ENCODE measurements at places on chromosomes 1 and 21.
A peak's percentile ranks its signal among the peaks of the same experiment; 100 is the strongest.

- DNase-seq = peak; percentile 72
Measured at GRCh38 chr1:245956225-245956624, 550.9 kb downstream of the SMYD3 start.

DNA sequence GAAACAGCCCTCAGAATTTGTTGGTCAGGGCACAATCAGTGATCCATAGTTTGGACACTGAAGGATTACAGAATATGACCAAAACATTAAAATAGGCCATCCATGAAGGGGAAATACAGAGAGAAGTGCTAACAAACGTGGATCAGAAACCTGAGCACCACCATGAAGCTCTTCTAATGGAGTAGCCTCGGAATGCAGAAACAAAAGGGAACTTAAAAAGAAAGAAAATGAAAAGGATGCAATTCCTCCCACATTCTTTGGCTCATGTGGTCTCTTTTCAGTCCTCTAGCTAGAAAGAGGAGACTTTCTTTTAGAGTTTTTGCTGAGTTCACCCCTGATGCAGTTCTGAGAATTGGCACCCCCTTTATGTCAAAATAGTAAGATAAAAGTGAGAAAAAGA lies 989.8 kb upstream of the B3GALT2 start:
- DNase-seq = no peak

DNA sequence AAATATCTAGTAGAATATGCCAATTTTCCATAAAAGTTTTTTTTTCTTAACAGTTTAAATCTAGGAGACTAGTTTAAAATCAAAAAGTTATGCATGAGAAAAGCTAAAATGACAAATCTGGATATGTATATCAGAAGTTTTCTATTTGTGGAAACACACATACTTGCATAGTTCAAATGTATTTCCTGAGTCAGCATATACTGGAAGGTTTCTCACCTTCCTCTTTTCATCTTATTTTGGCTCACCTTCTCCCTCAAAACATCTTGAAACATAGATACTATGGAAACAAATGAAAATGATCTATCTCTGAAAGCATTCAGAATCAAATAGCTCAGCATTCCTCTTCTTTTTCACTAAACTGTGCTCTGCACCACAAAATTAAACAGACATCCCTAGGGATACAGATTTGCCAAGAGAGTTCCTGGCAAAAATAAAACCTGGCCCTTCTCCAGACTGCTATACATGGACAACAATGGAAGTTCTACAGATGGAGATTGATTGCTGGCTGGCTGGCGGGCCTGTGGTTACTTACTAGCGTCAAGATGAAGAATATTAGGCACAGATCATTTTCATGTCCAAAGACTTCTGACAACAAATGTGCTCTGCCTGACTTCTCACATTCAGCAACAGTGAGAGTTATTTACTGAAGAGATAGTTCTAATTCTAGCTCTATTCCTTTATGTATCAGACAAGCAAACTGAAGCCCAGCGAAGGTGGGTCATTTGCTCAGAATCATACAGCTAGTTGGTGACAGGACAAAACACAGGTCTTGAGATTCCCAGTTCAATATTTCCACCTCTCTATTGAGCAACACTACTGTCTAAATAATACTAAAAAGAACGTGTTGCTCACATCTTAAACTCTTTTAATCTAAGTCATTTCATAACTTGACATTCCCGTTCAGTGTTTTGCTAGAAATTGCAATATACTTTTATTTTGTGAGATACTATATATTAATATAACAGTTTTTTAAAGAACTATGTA lies 26.6 kb downstream of the DIPK1A start:
- DNase-seq = no peak

DNA sequence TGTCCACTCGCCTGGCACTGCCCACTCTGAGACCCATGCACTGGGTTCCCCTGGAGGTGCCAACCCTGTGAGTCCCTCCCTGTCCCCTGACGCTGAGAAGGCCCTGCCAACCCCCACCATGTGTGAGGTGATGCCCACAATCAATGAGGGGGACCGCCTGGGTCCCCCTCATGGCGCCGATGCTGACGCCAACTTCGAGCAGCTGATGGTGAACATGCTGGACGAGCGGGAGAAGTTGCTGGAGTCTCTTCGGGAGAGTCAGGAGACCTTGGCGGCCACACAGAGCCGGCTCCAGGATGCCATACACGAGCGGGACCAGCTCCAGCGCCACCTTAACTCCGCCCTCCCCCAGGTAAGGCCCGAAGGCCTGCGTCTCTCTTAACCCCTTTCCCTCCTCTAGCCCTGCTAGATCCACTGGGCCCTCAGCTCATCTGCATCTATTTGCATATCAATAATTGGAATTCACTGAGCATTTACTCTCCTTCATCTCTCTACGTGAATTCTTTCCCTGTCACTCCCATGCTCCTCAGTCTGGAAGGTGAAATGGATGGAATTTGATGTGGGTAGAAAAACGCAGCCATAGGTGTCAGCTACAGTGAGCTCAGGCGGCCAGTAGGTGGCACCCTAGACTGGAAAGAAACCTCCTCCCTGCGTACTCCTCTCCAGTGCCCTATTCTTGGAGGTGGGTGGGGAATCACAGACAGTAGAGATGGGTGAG lies 12.8 kb downstream of the PPFIA4 start:
- DNase-seq = peak; percentile 39

DNA sequence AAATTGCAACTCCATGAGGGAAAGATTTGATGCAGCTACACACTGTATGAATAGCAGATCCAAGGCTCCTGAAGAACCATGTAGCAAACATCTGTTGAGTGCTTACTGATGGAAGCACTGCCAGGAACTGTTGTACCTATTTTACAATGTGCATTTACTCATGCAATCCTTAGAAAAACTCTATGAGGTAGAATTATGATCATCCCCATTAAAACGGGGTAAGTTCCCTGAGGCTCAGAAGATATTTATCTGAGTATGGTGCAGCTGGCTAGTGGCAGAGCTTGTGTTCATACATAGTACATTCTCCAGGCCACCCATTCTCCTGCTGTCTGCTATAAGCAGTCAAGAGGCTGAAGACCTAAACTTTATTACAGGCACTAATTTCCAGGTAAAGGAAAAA lies 54.4 kb upstream of the C8B start:
- no peak for DNase-seq

DNA sequence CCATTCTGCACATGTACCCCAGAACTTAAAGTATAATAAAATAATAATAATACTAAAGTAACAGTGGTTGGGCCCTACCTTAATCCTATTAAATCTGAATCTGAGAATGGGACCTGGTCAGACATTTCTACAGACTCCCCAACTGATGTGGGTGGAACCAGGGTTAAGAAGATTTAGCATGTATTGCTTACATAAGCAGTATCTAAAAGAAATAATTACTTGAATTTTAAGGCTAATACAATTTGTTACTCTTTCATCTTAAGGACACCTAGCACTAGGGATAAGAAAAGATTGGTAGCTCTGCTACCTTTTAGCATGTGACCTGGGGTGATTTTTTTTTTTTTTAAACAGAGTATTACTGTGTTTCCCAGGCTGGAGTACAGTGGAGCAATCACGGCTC lies 79.4 kb downstream of the IVNS1ABP start:
- DNase-seq = no peak

DNA sequence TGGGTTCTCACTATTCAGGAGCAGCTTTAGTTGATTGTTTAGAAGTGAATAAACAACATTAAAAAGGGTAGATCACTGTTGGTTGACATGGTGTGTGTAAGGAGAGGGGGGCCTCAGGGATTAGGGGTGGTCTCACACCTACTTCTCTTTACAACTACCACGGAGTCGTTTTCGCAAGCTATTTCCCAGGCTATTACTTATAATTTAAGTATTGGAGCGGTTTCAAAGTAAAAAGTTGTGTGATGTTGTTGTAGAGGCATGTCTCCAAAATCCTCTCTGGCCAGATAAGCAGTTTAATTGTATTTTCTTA lies 1.3 kb downstream of the GPSM2 start:
- no peak for DNase-seq

- DNase-seq = no peak
Measured at GRCh38 chr1:94801919-94802546, 18.1 kb upstream of the SLC44A3 start.

DNA sequence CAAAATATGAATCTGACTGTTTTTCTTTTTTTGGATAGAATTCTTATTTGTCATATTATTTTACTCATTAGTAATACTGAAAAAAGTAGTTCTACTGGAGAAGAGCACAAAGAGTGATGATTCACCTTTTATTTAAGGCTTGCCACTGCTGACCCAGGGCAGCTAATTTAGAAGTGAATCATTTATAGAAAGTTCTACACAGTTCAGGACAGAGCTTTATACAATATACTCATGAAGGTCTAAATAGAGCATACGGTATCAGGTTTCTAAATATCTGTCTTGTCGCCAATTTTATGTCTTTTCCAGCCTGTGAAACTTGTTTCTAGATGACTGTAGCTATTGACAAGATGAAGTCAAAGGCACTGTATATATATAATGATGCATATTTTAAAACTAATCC lies 25.0 kb downstream of the GIPC2 start:
- no peak for DNase-seq

GRCh38 chr21:44965251-44966022 lies 25.6 kb downstream of the SLX9 start:
- peak; percentile 33 for DNase-seq

- no peak for DNase-seq
Measured at GRCh38 chr21:29215709-29216108, 83.0 kb upstream of the BACH1 start.

- DNase-seq = no peak
Measured at GRCh38 chr1:51741121-51741681, 124.3 kb downstream of the OSBPL9 start.

- no peak for DNase-seq
Measured at GRCh38 chr1:229114315-229114714, 156.6 kb upstream of the RAB4A start.

DNA sequence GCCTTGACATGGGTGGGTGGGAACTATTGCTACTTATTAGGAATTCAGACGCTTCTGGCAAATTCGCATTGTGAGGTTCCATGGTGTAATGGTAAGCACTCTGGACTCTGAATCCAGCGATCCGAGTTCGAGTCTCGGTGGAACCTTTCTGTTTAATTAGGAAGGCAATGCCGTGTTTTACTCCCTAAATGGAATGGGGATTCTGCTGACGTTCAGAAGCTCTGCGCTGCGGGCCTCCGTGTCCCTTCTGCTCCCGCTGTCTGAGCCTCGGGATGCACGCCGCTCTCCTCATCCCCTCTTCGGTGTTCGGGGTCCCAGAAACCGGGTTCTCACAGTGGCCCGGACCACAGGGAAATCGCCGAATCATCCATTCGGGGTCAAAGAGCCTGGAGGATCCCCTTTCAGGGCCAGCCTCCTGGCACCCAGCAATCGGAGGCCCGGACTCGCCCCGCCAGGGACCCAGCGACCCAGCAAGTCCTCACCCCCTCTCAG lies 280.3 kb downstream of the FAM72C start:
- no peak for DNase-seq

DNA sequence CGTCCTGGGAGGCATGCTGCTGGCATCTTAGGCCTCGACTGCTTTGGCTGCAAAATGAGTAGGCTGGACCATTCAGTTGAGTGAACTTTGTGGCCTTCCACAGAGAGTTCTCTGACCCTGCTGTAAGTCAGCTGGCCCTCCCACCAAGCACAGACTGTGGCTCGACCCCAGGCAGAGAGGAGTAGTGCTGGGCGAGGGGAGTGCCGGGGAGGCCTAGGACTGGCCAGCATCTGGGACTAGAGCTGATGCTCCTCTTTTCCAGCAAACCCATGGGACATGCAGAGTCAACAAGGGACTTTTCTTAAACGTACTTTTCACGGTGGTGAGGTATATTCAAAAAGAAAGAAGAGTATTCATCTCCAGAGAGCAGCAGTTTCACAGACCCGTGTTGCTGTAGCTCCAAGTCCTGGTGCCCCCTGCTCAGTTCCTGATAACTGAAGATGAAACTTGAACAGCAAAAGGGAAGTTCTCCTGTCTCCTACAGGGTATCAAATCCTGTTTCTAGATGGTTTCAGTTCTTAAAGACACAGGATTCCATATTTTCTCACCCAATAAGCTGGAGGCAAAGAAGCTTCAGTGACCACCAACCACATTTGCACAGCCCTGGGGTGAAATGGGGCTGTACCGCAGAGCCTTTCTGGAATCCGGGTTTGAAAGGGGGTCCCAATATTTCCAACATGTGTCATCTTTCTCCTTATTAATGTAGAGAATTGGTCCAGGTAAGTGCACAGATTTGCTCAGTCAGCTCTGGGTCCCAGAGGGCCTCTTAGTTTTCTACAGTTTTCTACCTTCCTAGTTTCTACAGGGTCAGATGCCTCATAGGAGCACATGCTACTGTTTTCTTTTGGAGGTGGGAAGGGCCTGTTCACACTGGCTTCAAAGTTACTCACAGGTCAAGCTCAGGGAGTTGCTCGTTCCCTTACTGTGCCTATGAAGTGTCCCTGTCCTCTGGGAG lies 20.9 kb downstream of the BATF3 start:
- no peak for DNase-seq

GRCh38 chr1:90411185-90411584 lies 305.9 kb downstream of the BARHL2 start:
- no peak for DNase-seq

Data from natural killer cell (primary cell).